ENCODE measurements at places on chromosomes 16 and 17.

DNA sequence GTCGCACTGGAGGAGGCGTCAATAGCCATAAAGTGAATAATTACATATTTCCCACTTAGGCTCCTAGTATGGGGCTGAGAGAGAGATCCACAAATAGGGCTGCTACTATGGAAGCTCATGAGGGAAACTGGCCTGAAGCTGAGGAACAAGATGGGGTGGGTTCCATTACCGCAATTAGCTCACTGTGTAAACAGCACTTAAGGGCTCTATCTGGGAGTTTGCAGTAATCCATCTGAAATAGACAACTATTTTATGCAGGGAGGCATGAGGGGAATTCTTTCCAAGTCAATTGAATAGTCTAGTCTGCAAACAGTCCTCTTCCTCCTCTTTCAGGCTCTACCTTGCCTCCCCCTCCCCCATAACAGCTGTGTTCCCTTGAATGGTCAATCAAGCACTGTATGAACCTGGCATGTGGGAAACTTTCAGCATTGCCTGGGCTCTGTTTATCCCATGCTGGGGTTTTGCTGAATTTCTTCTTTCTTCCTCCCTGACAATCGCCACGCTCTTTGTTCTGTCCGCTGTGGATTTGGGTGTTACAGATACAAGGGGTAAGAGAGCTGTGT is 56.1 kb upstream of the MAF start:
- no peak overlapping the region for H3K4me3 ChIP-seq
- no peak for DNase-seq
- H3K27ac ChIP-seq, result no peak overlapping the region
- H3K27me3 ChIP-seq, result no peaks in the 10 kb centered on the region
- H3K4me1 ChIP-seq, result peaks cover 4% of the 10 kb centered on the region
- no peaks in the 10 kb centered on the region for H3K36me3 ChIP-seq

DNA sequence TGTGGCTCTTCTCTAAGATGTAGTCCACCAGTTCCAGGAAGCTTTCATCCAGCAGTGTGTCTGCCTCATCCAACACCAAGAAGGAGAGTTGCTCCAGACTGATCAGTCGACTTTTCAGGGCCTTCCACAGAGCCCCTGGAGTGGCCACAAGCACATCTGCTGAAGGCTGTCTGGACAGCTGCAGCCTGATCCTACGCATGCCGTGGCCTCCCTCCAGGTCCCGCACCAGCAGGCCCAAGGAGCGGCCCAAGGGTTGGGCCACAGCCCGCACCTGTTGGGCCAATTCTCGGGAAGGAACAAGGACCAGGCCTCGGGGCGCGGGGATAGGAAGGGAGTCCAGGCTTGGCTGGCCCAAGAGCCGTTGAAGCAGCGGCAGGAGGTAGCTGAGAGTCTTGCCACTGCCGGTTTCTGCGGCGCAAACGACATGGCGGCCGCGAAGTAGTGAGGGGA is 729 bp downstream of the DDX28 start:
- H3K27ac ChIP-seq, result peak overlapping the region; percentile 82
- no peak for DNase-seq
- H3K4me3 ChIP-seq, result peak overlapping the region; percentile 93
- no peaks in the 10 kb centered on the region for H3K27me3 ChIP-seq
- no peaks in the 10 kb centered on the region for H3K36me3 ChIP-seq

DNA sequence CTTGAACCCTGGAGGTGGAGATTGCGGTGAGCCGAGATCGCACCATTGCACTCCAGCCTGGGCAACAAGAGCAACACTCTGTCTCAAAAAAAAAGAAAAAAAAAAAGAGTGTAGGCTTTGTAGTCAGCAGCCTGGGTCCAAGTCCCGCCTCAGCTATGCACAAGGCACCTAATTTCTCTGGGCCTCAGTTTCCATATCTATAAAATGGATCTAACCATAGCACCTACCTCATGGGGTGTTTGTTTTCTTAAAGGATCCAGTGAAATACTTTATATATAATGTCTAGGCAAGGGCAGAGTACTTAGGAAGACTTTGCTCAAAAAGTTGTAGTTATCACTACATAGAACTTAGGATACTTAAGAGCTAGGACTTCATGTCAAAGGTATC is 45.4 kb upstream of the NFAT5 start:
- H3K36me3 ChIP-seq, result no peaks in the 10 kb centered on the region
- no peak for DNase-seq
- H3K4me1 ChIP-seq, result no peaks in the 10 kb centered on the region
- H3K4me3 ChIP-seq, result no peak overlapping the region
- H3K27ac ChIP-seq, result no peak overlapping the region
- H3K27me3 ChIP-seq, result no peaks in the 10 kb centered on the region

GRCh38 chr16:77657016-77657415 is 65.3 kb upstream of the NUDT7 start:
- no peaks in the 10 kb centered on the region for H3K36me3 ChIP-seq
- peak; percentile 48 for DNase-seq
- no peak overlapping the region for H3K4me3 ChIP-seq
- peaks cover 13% of the 10 kb centered on the region for H3K27me3 ChIP-seq
- H3K4me1 ChIP-seq, result no peaks in the 10 kb centered on the region
- no peak overlapping the region for H3K27ac ChIP-seq

DNA sequence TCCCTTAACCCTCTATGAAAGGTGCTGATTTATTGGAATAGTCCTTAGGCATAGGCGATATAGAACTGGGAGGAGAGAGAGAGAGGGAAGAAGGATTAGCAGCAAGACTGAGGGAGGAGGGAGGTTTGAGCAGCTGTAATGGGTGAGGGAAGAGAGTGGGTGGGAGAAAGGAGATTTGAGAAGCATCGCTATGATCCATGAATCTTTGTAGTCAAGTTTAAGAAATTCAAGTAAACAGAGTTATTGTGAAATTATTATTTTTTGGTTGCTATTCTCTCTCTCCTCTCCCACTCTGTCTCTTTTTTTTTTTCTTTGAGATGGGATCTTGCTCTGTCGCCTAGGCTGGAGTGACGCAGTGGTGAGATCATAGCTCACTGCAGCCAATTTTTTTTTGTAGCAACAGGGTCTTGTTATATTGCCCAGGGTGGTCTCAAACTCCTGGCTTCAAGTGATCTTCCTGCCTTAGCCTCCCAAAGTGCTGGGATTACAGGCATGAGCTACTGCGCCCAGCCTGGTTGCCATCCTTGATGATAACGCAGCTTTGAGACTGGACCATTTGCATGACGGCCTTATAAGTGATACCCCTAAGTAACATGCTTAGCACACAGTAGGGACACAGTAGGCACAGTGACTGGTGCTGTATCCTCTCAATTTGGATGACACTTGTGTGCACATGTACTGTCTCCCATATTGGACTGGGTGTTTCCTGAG is 21.0 kb upstream of the TNS4 start:
- DNase-seq, result no peak
- no peak overlapping the region for H3K4me3 ChIP-seq
- peaks cover 33% of the 10 kb centered on the region for H3K27me3 ChIP-seq
- H3K27ac ChIP-seq, result no peak overlapping the region

- no peak overlapping the region for H3K4me3 ChIP-seq
- H3K4me1 ChIP-seq, result peaks cover 18% of the 10 kb centered on the region
- H3K36me3 ChIP-seq, result no peaks in the 10 kb centered on the region
- no peaks in the 10 kb centered on the region for H3K27me3 ChIP-seq
- peak; percentile 40 for DNase-seq
- no peak overlapping the region for H3K27ac ChIP-seq
Observed at GRCh38 chr17:55641676-55642081, 81.0 kb downstream of the TMEM100 start.

GRCh38 chr16:3587547-3588110 is 10.4 kb upstream of the NLRC3 start:
- H3K36me3 ChIP-seq, result peaks cover 6% of the 10 kb centered on the region
- no peak for DNase-seq
- H3K27me3 ChIP-seq, result no peaks in the 10 kb centered on the region
- no peak overlapping the region for H3K27ac ChIP-seq
- H3K4me1 ChIP-seq, result no peaks in the 10 kb centered on the region

DNA sequence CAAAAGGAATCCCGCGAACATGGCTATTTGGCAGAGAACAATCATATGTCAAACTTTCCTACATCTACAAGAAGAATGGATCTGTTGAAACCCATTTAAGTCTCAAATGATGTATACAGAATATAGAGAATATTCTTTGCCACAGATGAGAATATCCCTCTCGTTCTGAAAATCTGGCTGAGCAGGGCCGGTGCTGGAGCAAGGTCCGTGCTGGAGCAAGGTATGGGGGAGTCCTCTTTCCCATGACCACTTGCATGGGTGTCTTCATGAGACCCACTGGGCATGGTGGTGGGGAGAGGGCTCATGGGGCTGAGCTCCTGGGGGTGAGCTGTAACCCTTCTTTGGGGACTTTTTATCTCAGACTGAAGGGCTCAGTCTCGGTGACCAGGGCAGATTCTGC is 440.9 kb downstream of the SOX9 start:
- H3K4me3 ChIP-seq, result no peak overlapping the region
- no peak for DNase-seq
- H3K36me3 ChIP-seq, result no peaks in the 10 kb centered on the region
- H3K4me1 ChIP-seq, result no peaks in the 10 kb centered on the region
- no peaks in the 10 kb centered on the region for H3K27me3 ChIP-seq
- no peak overlapping the region for H3K27ac ChIP-seq

DNA sequence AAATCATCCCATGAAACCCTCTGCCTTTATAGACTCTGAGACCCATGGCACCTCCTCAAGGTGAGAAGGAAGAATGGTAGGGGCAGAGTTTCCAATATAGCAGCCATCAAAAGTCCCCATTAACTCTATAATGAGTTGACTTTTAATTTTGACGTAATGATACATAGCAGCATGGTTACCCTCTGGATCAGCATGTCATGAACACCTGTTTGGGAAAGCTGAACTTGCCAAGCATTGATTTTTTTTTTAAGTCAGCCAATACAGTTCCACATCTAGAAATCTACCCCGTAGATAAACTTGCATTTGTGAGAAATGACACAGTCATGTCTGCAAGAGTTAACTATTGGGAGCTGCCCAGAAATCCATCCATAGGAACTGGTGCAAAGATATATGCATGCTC is 191.8 kb downstream of the TMEM114 start:
- H3K4me1 ChIP-seq, result no peaks in the 10 kb centered on the region
- no peak for DNase-seq
- H3K4me3 ChIP-seq, result no peak overlapping the region
- H3K27ac ChIP-seq, result no peak overlapping the region
- H3K27me3 ChIP-seq, result no peaks in the 10 kb centered on the region
- no peaks in the 10 kb centered on the region for H3K36me3 ChIP-seq

DNA sequence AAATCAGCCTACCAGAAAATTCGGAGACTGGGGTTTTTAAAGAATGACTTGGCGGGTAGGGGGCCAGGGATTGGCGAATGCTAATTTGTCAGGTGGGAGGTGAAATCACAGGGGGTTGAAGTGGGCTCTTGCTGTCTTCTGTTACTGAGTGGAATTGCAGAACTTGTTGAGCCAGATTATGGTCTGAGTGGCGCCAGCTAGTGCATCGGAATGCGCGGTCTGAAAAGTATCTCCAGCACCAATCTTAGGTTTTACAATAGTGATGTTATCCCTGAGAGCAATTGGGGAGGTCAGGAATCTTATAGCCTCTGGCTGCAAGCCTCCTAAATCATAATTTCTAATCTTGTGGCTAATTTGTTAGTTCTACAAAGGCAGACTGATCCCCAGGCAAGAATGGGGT is 762 bp upstream of the RBL2 start:
- no peaks in the 10 kb centered on the region for H3K36me3 ChIP-seq
- no peak for DNase-seq

- no peak for DNase-seq
- H3K4me1 ChIP-seq, result peaks cover 22% of the 10 kb centered on the region
- H3K27me3 ChIP-seq, result no peaks in the 10 kb centered on the region
- no peaks in the 10 kb centered on the region for H3K36me3 ChIP-seq
Observed at GRCh38 chr17:50642722-50643656, 8.3 kb downstream of the ABCC3 start.

GRCh38 chr17:43662413-43663141 is 855 bp upstream of the MEOX1 start:
- DNase-seq, result no peak
- no peak overlapping the region for H3K27ac ChIP-seq
- H3K4me1 ChIP-seq, result no peaks in the 10 kb centered on the region

DNA sequence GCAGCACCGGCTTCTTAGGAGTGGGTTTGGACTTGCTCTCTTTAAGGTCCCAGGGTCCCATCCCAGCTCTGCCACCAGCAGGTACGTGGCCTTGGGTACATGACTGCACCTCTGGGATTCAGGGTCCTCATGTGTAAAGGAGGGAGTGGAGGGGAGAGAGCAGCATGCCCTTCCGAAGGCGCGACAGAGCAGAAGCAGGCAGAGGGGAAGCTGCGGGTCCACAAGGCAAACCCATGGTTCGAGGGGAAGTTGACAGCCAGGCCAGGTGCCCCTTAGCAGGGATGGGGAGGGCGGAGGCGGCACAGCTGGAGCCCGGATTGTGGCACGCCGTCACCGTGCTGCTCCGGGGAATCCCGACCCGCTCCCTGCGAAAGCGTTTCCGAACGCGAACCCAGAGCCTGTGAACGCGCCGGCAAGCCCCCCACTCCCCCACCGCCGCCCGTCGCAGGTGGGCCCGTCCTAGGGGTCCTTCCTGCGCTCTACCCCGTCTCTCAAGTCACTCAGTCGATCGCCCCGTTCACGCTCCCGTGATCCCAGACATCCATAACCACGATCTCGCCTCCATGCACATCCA is 4.1 kb upstream of the TBX2 start:
- H3K27ac ChIP-seq, result no peak overlapping the region
- peaks cover 38% of the 10 kb centered on the region for H3K4me1 ChIP-seq

- peak overlapping the region; percentile 77 for H3K27ac ChIP-seq
- no peaks in the 10 kb centered on the region for H3K27me3 ChIP-seq
- peak overlapping the region; percentile 88 for H3K4me3 ChIP-seq
- peaks cover 40% of the 10 kb centered on the region for H3K4me1 ChIP-seq
- H3K36me3 ChIP-seq, result peaks cover 3% of the 10 kb centered on the region
Observed at GRCh38 chr16:58127634-58128033, 1.5 kb downstream of the CFAP20 start.
